ENCODE measurements at places on chromosomes 6 and 20.

- DNase-seq = no peak
Measured at GRCh38 chr6:112842330-112842685, 495.2 kb downstream of the RFPL4B start.

DNA sequence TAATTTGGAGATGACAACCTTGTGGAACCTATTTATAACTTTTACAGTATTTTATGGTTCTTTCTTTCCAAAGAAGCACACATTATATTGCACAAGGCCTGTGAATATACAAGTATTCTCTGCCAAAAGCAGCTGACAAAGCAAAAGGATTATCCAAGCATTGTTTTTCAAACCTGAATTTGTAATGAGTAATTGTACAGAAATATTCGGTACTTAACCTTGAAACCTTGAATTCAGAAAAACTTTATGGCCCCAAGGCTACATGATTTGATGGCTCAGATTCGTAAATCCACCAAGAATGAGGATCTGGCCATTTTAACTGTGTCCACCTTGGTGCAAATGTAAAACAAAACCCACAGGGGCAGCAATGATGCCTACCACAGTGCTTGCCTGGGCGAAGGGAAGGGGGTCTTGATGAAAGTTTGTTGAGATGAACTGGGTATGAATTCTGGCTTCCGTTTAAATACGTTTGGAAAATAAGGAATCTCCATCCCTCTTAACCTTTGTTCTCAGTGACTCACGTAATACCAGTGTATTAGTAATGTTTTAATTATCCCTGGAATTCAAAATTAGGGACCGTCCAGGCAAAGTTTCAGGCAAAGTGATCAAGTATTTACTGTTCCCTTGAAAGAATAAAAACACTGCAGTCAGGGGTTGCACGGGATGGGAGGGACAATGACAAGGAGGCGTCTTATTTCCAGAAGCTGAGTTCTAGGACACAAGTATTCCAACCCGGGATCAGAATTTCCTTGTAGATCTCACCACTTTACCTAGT is 2.7 kb upstream of the RBM24 start:
- DNase-seq = no peak

GRCh38 chr6:157560691-157561413 is 179.9 kb downstream of the ZDHHC14 start:
- no peak for DNase-seq

DNA sequence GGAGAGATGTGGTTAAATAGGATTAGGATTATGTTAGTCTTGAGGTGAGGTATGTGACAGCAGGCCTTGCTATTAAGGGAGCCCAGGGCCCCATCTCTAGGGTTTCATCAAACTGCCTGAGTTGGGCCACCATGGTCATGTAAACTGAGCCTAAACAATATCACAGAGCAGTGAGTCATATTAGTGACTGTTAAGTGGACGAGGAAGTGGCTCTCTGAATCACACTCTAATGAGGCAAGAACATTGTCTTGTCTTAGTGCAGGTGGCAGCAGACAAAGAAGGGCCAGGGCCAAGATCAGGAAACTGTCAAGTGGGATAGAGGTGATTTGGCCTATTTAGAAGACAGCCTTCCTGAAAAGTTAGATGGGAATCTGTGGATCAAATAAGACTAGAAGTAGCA is 23.1 kb downstream of the ENPP3 start:
- no peak for DNase-seq

DNA sequence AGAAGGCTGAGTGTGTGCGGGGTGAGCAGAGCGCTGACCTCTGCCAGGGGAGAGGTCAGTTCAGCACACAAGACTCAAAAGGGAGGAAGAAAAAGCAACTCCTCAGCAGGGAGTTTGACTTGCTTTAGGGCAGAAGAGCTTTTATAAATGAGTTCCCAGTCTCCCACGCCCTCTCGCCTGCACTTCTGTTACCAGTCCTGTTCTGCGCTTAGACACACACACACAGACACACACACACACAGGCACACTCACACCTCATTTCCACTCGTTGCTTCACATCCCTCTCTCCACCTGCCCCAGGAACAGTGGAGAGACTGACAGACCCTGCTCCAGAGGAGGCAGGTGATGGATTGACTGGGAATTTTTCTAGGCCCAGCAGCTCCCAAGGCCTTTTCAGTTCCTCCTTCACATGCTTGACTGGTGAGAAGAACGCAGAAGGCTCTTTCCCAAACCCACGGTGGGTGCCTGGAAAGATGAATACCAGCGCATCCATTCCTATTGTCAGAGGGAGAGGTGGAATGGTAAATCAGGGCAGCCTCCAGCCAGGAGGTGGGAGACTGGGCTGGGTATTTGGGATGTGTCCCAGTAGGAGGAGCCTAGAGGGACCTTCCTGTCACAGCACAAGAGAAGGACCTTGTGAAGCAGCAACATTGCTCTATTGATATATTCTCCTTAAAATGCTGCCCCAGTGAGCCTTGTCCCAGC is 43.7 kb downstream of the JAG1 start:
- DNase-seq = no peak

DNA sequence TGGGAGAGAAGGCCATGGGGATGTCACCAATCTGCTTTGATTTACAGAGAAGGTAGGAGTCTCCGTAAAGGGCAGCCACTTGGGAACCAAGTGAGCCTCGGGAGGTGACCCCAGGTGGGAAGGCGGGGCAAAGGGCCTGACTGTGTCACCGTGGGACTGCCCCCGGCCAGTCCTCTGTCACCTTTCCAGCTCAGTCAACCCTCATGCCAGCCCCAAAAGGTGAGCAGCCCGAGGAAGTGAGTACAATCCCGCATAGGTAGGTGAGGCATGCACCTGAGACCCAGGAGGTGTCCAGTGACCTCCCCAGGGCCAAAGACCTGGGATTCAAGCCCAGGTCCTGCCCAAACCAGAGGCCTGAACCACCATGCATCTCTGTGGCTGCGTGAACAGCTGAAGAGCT is 36.2 kb downstream of the BMP7 start:
- DNase-seq = no peak

DNA sequence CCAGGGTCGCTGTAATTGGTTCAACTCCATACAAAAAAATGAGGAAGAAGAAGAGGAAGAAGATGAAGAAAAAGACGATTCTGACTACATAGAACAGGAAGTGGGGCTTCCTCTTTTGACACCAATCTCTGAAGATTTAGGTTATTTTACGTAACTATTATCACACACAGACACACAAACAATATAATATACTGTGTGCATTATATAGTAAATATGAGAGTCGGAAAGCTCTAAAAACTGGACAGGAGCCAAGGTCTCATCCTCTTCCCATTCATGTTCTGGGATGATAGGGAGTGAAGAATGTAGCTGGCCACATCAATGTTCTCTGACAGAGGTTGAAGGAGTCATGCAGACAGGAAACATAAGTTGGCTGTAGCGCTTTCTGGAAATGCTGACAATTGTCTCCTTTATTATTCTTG is 13.3 kb downstream of the RSPH4A start:
- no peak for DNase-seq

DNA sequence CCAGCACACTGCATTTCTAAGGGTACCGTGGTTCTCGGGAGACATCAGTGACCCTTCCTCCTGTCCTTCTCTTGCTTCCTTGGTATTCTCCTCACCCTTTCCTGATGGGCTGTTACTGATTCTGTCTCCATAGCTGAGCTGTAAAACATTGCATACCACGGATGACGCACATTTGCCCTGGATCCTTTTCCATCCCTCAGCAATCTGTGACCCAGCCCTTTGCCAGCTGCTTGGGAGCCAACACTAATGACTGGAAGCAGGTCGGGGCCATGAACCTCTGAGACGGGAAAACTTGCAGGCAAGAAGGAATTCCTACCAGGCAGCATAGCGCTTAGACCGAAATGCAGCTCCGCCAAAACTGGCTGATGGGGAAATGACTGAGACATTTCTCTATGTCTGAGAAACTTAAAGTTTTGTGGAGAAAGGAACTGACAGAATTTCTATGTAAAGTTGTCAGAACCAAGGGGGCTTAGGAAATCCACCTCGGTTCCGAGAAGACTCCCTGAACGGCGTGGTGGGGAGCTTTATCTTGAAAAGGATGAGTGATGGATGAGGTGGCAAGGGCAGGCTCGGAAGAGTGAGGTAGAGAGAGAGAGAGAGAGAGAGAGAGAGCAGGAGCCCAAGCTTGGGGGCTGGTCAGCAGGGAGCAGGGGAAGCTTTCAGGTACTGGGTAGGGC is 19.2 kb downstream of the TUBB2B start:
- DNase-seq = no peak

DNA sequence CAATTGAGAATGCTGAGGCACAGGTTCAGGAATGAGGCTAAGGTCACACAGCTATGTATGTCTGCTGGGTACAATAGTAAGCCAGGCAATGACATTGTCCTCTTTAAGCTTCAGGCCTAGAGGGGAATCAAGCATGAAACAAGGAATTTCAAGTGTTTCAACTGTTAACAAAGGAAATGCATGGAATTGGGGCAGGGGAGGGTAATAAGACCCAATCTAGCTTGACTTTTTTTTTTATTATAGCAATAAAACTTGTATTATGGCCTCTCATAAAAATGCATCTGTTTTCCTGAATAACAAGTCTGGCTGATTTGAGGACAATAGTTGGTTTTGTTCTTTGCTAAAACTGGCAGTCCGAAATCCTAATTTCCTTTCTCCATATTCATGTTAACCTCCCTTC is 336.7 kb downstream of the CBLN4 start:
- DNase-seq = no peak

GRCh38 chr20:32846852-32847251 is 11.9 kb upstream of the EFCAB8 start:
- DNase-seq = no peak

GRCh38 chr6:133408543-133408942 is 167.4 kb downstream of the EYA4 start:
- no peak for DNase-seq

DNA sequence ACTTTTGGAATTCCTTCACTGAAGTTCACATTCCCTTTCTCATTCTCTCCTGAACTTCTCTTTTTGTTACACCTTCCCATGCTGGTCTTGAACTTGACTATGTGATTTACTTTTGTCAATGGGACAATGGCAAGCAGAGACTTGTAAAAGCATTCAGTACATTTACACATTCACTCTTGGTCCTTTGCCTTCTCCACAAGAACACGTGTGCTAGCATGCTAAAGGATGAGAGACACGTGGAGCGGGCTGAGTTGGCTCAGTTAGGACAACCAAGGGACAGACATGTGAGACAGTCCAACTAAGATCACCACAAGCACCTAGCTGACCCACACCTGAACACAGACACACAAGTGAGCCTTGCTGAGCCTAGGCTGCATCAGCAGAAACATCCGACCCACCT is 91.3 kb upstream of the PAK5 start:
- DNase-seq = no peak

- DNase-seq = peak; percentile 65
Measured at GRCh38 chr20:50120935-50121693, 8.2 kb upstream of the UBE2V1 start.

DNA sequence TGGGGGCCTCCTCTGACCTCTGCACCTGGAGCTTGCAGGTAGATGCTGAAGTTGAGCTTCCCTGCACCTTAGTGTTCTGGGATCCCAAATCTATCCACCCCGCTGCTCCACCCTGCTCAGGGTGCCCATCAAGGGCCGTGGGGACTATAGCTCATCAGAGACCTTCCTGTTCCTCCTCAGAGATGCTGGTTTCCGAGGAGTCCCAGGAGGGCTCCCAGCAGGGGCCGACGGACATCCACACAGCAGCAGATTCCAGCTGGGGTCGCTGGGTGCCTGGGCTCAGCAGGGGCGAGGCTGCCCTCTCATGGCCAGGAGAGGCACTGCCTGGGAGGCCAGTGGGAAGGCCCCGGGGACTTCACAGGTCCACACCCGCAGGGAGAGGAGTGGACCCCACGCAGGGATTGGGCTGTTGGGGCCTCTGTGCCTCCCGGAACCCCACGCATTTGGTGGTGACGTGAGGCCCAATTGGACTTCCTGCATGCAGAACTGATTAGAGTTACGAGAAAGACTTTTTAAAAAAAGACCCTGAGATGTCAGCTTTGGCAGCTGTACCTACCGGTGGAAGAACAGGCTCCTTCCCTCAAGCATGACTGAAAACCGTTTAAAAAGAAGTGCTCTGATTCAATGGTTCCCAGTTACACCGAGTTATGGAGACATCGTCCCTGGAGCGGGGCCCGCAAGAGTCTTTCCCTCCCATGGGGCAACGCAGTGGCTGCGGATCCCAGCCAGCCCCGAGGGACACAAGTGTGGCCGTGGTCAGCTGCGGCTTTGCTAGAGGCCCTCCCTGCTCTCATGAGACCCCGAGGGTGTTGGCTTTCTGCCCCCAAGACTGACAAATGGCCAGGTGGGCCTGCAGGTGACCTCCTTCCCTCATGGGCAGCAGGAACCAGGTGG is 25.3 kb upstream of the SLCO4A1 start:
- DNase-seq = peak; percentile 74

DNA sequence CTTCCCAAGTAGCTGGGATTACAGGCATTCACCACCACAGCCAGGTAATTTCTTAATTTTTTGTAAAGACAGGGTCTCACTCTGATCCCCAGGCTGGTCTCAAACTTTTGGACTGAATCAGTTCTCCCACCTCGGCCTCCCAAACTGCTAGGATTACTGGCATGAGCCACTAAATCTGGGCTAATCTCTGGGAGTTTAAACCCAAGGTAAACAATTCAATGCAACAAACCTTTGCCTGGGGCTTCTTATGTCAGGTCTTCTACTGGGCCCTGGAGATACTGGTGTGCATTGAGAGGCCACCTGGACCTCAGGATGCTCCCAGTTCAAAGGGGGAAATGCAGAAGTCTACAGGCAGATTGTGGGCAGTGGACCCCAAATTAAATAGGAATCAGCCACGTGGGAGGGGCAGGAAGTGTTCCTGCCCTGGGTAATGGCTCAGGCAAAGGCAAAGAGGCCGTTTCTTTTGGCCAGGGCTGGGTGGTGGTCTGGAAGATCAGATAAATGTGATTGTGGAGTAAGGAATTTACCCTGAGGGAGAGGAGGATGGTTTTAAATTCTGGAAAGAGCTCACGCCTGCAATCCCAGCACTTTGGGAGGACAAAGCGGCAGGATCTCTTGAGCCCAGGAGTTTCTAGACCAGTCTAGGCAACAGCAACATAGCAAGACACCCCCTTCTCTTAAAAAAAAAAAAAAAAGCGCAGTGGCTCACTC is 1.3 kb upstream of the MYBL2 start:
- no peak for DNase-seq

GRCh38 chr6:113650610-113650979 is 206.6 kb upstream of the MARCKS start:
- DNase-seq = no peak

- no peak for DNase-seq
Measured at GRCh38 chr20:32162351-32162750, 45.2 kb downstream of the PLAGL2 start.

GRCh38 chr6:102149191-102149590 is 755.7 kb downstream of the GRIK2 start:
- DNase-seq = no peak

- DNase-seq = no peak
Measured at GRCh38 chr6:967701-968100, 274.8 kb upstream of the EXOC2 start.

DNA sequence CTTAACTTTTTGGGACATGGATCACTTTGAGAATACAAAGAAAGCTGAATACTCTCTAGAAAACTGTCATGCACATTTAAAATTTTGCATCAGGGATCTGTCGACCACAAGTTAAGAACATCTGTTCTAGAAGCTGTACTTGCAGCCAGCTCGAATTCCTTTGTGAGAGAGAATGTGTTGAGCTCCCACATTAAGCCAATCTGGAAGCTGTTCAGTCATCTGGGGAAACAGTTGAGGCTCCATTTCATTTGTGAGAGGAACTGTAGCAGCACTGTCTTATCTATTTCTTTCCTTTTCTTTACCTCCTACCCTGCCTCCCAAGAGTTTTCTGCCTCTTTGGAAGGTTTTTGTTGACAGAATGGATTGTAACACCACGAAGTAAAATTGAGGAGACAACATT is 50.8 kb downstream of the KAT14 start:
- no peak for DNase-seq
